ENCODE measurements at places on chromosomes 7 and 10.

GRCh38 chr10:72828294-72828693 is 65.2 kb upstream of the OIT3 start:
- no peak for DNase-seq

GRCh38 chr7:22969010-22969431 is 44.9 kb downstream of the HYCC1 start:
- DNase-seq = no peak

DNA sequence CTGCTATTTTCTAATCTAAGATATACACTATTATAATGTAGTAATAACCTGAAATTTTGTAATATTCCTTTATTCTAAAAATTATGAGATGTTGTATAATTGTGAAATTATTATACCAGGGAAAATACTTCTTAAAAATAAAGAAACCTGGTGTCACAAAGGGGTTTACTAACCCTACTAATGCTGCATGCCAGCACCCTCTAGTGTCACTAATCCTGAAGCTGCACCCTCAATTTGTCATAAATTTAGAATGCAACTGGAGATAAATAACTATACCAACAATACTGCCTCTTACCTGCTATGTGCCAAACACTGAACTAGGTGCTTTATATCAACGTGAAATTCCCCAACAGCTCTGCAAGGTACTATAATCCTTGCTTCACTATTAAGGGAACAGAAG is 30.8 kb downstream of the TM9SF3 start:
- DNase-seq = no peak

DNA sequence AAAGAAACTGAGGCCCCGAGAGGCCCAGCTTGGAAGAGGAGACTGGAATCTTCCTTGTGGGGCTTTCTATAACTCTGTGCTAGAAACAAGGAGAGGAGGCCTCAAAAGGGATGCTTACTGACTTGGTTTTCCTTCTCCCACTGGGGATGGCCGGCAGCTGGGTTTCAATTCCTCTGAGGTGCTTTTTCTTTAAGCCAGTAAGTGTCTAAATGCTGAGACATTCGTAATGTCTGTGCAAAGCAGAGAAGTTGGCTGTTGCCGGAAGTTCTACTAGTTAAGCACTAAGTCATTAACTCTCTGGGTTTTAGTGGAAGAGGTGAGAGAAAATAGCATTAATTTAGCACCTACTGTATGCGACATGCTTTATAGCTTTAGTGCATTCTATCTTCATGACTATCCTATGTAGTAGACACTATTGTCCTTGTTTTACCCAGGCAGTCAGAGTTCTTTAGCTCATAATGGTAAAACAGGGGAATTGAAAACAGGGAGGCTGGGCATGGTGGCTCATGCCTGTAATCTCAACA is 135.2 kb downstream of the RGS10 start:
- no peak for DNase-seq

- no peak for DNase-seq
Measured at GRCh38 chr7:34454381-34454780, 203.6 kb upstream of the NPSR1 start.

GRCh38 chr10:64394744-64395143 is 873.5 kb downstream of the REEP3 start:
- no peak for DNase-seq

DNA sequence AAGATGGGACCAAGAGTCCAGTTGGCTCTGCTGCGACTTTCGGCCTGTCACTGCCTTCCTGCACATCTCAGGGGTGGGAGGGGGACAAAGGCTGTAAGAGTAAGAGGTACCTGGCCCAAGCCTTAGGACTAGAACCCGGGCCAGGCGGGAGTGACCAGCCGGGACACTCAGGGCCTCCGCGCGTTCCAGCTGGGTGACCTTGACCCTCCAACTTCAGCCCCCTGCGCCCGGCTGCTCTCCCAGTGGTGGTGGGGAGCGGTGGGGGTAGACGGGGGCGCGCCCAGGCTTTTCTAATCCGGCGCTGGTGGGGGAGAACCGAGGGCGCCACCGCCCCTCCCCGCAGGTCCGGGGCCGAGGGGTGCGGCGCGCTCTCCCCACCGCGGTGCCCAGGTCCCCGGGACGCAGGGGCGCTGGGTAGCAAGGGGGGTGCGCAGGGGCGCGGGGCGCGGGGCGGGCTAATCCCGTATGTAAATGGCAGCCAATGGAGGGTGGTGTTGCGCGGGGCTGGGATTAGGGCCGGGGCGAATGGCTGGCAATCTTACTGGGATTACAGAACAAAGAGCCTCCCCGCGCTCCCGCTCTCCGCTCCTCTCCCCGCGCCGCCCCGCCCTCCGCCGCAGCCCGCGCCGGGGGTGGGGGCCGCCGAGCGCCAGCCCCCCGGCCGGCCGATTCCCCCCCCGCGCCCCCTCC is at the start of gene GTF2IRD1:
Gene GTF2IRD1 (plus strand): TSS at position 585 of the 690 bp plus-strand sequence. CDS start 54,175 bp downstream, outside the sequence.
- DNase-seq = peak; percentile 82

GRCh38 chr10:42690449-42691360 is 52.3 kb upstream of the ZNF33B start:
- no peak for DNase-seq

GRCh38 chr7:139602143-139602722 is 78.7 kb downstream of the CLEC2L start:
- no peak for DNase-seq

DNA sequence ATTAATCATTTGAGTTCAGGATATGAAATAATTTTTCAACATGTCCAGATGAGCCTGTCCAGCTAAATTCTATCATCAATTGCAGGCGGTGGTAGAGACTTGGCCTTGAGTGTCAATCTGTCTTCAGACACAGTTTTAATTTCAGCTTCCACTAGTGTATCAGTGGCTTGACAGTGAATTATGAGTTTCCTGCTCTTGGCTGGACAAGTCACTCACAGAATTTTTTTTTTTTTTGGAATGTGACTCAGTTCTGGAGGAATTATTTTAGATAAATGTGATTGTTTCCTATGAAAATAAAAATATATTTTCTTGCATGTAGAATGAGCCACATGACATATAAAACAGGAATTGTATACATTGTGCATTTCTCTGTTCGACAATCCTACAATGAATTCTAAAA is 319.9 kb upstream of the AKR1E2 start:
- no peak for DNase-seq

DNA sequence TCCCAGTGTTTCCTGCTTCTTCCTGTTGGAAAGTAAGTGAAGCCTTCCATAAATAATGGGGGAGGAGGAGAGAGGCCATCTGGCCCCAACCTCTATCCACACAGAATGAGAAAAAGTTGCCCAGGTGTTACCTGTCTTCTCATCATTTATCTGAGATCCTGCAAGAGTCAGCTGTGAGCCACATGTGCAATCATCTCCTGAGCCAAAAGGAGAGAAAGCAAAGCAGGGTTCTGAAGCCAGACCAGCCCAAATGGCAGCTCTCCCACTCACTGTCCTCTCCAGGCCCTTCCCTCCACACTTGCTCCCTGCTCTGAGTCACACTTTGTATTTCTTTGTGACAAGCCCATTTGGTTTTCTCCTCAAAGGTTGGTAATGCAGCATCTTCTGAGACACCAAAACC is 65.9 kb downstream of the FAM204A start:
- DNase-seq = no peak

GRCh38 chr10:86851328-86852207 is 95.1 kb downstream of the BMPR1A start:
- DNase-seq = no peak

- no peak for DNase-seq
Measured at GRCh38 chr10:73406846-73407245, 7.0 kb downstream of the ANXA7 start.

DNA sequence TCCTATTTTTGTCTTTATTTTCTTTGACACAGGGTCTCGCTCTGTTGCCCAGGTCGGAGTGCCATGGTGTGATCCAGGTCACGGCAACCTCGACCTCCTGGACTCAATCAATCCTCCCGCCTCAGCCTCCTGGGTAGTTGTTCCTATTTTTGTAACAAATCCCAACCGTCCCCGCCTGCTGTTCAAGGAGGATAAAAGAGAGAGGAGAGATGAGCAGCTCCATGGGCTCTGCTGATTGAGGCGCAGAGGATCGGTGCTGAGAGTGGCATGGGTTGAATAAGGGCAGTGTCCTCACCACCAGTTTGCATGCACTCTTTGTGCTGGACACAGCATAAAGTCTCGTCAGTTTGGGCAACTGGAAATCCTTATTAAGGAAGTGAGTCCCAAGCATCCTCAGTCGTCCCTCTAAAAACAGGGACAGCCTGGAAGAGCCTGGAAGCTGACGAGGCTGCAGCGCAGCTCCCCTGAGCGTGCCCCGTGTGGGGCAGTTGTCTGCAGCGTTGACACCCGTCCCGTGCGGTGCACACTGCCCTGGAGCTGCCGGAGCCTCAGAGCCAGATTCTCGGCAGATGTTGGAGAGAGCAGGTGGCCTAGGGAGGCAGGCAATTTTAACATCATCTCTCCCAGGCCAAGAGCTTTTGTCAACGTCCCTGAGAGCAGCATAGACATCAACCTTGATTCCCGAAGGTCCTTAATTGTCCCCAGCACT is 404.2 kb upstream of the RNF32 start:
- no peak for DNase-seq

DNA sequence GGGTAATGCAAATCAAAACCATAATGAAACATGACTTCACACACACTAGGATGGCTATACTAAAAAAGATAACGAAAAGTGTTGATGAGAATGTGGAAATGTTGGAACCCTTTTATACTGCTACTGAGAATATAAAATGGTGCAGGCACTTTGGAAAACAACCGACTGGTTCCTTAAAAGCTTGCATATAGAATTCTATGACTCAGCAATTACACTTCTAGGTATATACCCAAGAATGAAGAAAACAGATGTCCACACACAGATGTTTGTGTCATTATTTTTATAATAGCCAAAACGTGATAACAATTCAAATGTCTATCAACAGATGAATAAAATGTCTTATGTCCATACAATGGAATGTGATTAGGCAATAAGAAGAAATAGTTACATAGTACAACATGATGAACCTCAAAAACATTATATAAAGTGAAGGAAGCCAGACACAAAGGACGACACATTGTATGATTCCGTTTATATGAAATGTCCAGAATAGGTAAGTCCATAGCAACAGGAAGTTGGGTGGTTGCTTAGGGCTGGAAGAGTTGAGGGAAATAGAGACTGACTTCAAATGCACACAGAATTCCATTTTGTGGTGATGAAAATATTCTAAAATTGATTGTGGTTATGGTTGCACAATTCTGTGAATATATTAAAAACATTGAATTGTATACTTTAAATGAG is 148.3 kb upstream of the PHYHIPL start:
- no peak for DNase-seq

- no peak for DNase-seq
Measured at GRCh38 chr7:122362473-122362872, 57.9 kb upstream of the FEZF1 start.

DNA sequence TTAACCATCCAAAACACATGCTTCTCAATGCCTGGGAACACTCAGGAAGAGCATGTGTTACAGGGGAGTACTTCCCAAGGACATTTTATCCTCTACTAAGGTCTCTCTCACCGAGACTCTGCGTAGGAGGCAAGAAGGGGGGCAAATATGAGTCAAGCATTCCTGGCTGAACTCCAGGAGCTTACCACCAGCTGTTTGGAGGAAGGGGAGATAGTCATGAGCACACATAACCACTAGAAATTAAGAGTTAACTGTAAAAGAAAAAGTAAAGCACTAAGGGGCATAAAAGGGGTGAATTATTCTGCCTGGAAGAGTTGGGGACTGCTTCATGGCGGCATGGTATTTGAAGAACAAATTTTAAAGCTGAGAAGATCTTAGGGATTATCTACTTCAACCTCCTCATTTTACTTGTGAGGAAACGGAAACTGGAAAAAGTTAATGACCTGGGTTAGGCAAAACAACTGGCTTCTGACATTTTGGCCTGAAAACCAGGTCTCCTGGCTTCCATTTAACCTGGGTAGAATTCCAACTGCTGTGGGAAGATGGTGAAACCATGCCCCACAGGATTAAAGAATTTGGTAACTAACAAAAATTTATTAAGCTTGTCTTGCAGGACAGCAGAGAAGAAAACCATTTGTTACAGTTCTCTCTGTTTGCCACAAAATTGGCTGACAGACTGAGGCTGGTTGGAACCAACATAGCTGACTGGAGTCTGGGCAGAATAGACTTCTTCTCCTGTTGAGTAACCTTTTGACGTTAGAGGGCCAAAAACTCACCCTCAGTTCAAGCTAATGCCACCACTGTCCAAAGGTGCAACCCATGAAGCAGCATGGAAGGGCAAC is 85.5 kb downstream of the SLC25A13 start:
- no peak for DNase-seq

DNA sequence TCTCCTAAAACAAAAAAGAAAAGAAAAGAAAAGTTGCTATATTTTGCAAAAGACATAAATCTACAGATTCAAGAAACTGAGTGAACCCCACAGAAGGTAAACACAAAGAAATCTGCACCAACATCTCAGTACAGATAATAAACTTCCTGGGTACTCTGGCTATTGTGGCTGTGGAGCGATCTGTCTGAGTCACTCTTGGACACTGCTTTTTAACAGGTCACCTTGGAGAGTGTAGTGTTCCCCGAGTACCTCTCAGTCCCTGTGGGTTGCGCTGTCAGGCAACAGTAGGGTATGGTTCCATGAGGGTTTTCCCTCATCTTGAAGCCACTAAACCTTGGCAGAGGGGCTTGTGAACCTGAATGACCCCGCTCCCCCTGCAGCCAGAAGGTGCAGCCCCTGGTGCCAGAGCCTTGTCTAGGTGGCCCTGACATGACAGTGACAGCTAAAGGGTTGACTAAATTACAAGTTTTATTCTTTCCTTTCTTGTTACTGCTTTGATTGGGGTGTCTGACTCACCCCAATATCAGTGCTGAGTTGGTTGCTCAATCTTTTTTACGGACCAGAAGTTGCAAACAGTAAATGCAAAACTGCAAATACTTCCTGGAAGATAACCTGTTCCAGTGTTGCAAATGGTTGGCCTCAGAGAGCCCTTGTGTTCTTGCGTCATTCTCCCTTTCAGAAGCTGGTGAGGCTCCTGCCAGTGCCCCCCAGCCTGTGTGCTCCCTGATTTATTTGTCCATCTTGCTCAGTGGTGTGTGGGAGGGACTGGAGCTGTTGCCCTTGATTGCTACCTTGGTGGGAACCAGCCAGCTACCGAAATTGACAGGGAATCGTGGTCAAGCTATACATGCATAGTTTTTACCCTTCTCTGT is 30.6 kb downstream of the POR start:
- DNase-seq = no peak

DNA sequence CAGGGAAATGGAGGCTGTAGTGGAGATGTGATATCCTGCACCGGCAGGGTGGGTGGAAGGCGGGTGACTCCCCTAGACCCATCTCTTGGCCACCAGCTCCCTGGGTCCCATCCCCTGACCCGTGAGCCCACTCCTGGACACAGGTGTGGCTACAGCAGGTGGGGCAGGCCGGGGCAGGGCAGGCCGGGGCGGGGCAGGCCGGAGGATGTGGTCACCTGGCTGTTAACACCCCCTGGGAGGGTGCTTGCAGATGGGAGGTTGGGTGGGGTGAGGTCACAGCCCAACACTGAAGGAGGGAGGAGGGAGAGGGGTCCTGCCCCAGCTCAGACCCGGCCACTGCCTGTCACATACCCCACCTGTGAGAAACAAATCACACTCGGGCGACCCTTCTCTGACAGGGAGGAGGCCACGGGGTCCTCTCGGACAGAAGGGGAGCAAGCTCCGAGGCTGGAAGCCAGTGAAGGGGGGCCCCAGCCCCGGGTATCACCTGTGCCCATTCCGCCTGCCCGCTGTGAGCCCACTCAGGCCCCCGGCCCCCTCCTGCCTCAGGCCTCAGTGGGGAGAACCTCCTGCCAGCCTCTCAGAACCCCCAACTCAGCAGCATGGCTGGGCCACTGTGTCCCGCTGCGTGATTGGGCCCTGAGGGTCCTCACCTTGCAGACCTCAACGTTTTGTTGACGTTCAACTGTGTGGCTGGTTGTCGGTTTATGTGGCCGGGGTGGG is 74.0 kb downstream of the MICALL2 start:
- DNase-seq = no peak

- no peak for DNase-seq
Measured at GRCh38 chr10:76115471-76116155, 684.2 kb downstream of the LRMDA start.

- peak; percentile 41 for DNase-seq
Measured at GRCh38 chr10:131200856-131201470, 110.6 kb downstream of the TCERG1L start.
